ENCODE measurements at places on chromosomes 12 and 14.

GRCh38 chr12:88314706-88315105, 172.6 kb downstream of the TMTC3 start:
- no peak for DNase-seq

GRCh38 chr12:58681730-58682129, 238.6 kb downstream of the LRIG3 start:
- no peak for DNase-seq

DNA sequence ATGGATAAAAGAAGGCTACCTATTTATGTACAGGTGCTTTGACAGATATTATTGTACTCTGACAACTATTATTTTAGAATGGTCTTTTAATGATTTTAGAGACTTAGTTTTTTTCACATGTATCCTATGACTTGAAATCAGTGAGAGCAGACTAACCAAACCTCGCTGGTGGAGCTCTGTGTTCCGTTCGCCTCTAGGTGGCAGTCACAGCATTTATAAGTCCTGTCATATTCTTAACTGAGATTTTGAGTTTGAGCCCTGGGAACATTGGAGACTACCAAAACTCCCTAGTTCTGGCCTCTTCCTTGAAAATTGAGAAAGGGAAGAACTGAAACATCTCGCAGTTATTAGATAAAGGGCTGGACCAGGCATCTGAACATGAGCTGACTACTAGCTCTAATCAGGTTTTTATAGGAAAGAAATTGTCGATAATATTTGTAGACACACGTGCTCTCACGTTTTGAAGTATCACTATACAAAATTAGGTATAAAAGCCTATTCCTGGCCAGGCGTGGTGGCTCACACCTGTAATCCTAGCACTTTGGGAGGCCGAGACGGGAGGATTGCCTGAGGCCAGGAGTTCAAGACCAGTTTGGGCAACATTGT, 48.3 kb downstream of the TTLL5 start:
- peak; percentile 87 for DNase-seq

- no peak for DNase-seq
Measured at GRCh38 chr12:84689638-84690037, 223.0 kb downstream of the SLC6A15 start.

GRCh38 chr14:75714991-75715390, 53.9 kb downstream of the TTLL5 start:
- DNase-seq, result no peak

GRCh38 chr12:108616941-108617858, 16.5 kb downstream of the SELPLG start:
- no peak for DNase-seq

- DNase-seq, result no peak
Measured at GRCh38 chr14:100121643-100122480, 37.6 kb downstream of the DEGS2 start.

DNA sequence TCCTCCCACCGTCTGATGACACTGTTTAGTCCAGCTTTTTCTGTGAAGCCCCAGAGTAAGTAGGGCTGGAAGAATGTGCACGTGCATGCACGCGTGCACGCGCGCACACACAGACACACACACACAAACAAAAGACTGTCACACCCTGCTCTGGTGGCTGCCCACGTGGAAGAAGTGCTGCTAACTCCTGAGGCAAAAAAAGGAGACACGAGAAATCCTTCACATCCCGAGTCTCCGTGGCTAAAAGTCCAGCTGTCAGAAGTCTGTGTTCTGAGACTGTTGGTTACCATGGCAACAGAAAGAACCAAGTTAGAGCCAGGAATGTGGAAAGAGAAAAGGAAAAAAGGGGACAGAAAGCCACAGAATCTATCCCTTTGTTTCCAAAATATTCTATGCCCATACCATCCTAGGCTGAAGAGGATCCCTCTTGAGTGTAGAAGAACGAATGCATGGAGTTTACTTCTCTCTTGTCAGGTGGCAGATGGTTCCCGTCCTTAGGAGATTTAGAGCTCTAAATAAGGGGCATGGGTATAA, 1.6 kb upstream of the C12orf71 start:
- DNase-seq, result no peak

DNA sequence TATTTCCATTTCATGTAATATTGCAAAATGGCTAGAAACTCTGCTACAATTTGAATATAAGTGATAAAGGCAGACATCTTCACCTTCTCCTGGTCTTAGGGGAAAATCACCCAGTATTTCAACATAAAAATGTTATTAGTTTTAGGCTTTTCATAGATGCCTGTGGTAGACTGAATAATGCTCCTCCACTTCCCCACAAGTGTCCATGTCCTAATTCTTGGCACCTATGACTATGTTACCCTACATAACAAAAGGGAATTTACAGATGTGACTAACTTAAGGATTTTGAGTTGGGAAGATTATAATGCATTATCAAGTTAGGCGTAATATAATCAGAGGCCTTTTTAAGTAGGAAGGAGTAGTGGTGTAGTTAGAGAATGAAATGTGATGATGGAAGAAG, 196.4 kb downstream of the TMTC3 start:
- DNase-seq, result no peak

- DNase-seq, result no peak
Measured at GRCh38 chr14:21825149-21825743, 151.6 kb upstream of the OR4E1 start.

- no peak for DNase-seq
Measured at GRCh38 chr14:45287610-45288009, 34.6 kb upstream of the MIS18BP1 start.

- DNase-seq, result no peak
Measured at GRCh38 chr12:28905220-28905955, 243.7 kb upstream of the FAR2 start.

DNA sequence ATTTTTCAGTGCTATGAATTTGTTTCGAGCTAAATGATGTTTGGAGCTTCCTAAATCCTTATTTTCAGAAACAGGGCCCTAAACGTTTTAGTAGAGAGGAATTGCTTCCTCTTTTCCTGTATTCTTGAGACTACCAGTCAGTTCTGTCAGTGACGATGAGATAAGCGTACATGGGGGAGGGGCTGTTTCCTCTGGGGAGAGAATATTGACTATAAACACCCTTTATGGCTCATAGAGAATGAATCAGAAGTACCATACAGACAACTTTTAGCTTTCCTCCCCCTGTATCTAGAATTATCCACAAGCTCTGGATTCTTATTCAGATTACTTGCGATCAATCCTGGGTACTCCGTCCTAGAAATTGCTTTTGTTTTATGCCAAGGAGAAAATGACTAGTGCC, 5.1 kb downstream of the TBK1 start:
- DNase-seq, result no peak

DNA sequence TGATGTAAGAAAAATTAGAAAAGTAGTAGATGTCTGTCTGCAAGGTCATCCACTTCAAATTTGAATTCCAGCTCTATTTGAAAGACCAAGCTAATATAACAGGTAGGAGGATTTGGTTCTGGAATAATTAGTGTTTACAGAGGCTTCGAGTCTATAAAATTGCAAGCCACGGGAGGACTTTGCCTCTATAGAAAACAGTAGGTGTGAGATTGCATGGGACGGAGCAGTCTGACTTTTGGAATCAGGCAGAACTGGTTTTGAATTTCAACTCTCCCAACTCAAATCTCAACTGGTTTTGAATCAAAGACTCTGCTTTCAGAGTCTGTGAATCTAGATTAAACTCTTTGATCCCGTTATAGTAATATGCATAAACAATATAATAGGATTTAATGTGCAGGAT, 82.4 kb downstream of the PIK3C2G start:
- DNase-seq, result no peak

DNA sequence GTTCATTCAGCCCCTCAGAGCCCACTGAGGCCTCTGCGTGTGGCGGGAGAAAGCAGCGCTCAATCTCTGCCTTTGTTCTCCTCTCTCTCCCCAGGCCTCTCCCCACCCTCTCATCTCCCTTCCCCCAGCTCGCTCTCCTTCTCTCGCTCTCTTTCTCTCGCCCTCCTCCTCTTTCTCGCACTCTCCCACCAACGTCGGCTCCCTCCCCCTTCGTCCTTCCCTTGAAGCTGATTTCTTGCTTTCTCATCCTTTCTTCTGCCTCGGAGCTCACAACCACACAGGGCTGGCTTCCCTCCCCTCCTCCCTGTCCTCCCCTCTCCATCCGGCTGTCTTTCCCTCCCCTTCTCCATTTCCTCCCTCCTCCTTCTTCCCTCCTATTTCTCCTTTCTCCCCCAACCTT, 96.4 kb downstream of the LRRC74A start:
- DNase-seq, result no peak

DNA sequence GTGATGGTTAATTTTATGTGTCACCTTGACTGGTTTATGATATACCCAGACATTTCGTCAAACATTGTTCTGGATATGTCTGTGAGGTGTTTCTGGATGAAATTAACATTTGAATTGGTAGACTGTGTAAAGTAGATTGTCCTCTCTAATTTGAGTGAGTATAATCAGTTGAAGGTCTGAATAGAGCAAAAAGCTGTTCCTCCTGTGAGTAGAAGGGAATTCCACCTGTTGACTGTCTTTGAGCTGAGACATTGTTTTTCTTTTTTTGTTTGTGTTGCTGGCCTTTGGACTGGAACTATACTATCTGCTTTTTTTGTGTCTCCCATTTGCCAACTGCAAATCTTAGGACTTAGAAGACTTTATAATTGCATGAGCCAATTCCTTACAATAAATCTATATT, 920.9 kb upstream of the LRFN5 start:
- DNase-seq, result no peak

DNA sequence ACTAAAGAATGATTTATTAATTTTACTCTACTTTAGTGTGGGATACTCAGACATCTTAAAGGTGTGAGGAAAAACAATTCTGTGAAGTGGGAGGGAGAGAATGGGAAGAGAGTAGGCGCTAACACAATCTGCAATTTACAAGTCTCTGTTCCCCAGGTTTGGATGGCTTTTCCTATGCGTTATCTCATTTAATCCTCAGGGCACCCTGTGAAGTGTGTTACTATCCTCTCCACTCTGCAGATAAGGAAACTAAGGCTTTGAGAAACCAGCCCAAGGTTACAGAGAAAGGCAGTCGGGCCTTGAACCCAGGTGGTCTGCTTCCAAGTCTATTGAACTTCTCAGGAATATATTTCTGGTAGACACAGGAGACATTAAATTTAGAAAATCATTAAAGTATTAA, 36.2 kb upstream of the TUBA1C start:
- no peak for DNase-seq

- peak; percentile 85 for DNase-seq
Measured at GRCh38 chr14:94689218-94689984, 77.2 kb downstream of the SERPINA3 start.

DNA sequence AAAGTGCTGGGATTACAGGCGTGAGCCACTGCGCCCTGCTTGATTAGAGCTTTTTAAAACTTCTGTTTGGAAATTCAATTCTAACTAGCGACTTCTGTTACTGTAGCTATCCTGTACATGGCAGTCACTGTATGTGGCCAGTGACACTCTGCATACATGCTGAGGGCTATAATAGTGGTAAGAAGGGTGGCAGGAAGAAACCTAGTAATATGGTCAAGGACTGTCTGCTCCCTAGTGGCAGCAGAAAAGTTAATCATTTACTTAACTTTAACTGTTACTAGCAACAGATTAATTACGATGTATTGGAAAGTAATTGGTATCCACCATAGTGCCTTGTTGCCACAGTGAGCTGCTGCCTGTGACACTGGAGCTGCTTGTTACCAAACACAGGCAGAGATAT, 149.0 kb downstream of the KITLG start:
- DNase-seq, result no peak

Measured in posterior vena cava (tissue), 2 donors.